ENCODE measurements at places on chromosomes 1 and 21.

DNA sequence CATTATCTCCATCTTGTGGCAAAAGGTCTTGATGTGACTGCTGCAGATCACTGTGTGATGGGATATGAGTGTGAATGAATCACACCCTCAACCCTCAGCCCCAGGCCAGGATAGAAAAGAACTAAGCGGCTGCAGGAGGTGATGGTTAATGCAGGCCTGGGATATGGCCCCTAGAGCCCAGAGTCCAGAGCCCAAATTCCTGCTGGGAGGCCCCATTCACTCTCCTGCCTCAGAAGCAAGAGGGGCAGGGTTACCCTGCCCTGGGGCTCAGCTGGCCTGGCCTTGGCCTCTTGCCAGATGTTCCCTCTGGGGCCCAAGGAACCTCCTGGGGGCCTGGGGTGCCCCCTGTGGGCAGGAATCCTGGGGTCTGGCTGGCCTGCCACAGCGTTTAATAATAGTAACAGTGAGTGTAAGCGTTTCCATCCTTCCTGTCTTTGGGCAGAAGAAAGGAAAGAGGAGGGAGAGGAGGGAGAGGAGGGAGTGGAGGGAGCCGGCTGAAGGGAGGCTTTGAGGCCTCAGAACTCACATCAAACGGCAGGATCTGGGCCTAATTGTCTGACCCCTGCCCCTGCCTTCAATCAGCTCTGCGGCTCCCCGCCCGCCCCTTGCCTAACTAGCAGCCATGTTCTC, 26.2 kb downstream of the DMAP1 start:
- DNase-seq: no peak

GRCh38 chr1:52288286-52288685, 77.7 kb downstream of the CC2D1B start:
- no peak for DNase-seq

GRCh38 chr1:194223596-194223995, 1037.2 kb upstream of the B3GALT2 start:
- DNase-seq: no peak

- no peak for DNase-seq
Measured at GRCh38 chr1:244296447-244296846, 155.3 kb downstream of the ADSS2 start.
